Renal cortex interstitium (tissue), 15 donors: ENCODE measurements at places on chromosomes 2 and 18. TPM values are rescaled to one million over a fixed set of nuclear protein-coding genes. Genes with fewer than 3 reads are reported as not detected.

DNA sequence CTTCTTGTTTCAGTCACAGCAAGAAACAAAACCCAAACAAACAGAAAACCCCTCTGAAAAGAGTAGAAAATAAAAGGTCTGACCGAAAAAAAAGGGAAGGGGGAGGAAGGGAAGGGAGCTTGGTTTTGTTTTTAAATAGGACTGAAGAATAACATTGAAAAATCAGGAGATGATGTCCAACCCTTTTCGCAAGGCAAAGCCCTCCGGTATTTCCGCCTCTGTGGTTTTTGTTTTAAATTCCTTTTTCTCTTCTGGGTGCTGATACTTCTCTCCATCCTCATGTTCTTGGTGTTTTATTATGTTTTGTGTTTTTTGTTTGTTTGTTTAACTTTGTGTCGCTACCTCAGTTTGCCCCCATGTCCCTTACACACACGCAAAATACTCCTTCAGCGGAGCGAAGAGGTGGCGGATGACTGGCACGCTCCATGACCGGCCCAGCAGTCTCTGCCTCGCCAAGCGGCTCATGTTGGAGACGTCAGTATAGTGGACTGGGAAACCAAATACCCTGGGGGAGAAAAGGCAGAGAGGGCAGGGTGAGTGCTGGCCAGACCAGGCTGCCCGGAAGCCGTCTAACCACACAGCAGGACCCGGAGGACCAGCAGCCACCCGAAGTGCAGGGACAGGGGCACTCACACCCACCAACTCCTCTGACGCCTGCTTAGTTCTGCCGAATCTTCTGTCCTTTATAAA, 65.7 kb upstream of the POMC start:
- DNase-seq, result no peak

DNA sequence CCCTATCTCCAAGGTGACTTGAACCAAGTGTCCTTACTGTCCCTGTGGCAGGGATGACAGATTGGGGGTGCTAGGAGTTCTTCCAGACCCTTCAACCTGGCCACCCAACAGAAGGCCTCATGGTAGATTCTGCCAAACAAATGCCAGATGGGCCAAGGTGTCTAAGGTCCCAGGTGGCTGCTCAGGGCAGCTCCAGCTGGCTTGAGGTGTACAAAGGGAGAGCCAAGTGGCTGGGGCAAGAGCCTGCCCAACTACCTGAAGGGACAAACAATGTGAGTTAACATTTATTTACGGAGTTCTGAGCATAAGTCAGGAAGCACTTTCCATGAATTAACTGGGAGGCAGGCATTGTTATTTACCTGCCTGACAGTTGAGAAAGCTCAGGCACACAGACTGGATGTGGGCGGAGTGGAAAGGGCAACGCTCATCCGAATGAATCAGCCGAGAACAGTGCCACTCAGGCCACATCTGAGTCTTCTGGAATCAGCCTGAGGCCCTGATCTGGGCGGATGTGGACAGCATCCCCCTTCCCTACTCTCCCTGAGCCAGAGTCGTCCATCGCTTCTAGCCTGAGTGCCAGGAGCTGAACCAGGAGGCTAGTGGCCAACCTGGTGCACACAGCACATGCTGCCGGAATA, 4.4 kb upstream of the KCNIP3 start:
- DNase-seq, result no peak

DNA sequence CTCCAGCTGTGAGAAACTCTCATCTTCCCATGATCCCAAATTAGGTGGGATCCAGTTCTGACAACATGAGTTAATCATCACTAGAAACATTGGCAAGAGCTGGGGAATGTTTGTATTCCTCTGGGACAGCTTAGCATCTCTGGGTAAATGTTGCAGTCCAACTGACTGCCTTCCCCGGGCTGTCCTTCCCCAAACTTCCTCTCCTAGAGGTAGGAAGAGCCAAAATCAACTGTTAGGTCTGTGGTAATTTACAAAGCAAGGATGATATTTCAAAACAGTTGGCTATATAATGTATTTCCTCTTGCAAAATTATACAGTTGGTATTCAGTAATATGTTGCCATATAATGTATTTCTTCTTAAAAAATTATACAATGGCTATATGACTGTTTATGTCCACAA, 148.5 kb downstream of the MGAT5 start:
- DNase-seq, result no peak

- no peak for DNase-seq
These were observed 71.1 kb upstream of the HK2 start for GRCh38 chr2:74762789-74763188.

DNA sequence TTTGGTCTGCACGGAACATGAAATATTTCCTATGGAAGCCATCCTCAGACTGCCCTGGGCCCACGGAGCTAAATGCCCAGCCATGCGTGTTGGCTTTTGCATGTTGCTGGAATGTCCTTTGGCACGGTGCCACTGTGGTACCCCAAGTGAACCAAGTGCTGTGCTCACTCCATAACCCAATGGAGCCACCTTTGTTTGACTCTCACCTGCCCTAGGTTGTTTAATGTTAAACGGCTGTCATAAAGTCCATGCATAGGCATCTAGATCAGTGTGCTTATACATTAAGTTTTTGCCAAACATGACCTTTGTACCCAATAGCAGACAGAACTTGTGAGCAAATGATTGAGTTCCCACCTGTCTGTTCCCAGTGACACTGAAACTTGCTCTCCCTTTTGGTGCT, 59.9 kb upstream of the TMEM87B start:
- DNase-seq, result no peak

DNA sequence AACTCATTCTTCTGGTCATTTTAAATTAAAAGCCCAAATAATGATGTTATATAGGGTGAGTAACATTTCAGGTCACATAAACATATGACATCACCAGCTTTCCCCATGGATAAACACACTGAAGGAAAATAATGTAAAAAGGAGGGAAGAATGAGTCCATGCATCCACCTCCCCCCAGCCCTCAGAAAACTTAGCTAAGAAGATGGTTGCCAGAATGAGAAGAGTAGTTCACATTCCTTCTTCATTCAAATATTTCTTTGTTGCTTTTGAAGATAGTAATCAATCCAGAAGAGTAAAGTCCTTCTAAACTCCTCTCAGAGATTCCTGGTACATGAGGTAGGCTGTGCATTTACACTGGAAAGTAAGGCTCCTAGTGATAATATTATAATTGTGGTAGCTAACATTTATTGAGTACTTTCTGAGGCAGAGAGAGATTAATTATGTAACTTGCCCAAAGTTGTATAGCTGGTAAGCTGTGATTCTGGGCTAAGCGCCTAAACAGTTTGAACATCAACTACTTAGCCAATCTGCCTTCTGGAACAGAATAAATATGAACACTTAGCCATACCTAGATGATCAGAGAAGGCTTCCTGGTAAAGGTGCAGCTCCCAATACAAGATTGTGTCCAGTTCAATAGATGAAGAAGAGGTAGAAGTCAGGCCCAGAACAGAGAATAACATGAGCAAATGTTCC, 256.7 kb upstream of the FN1 start:
- DNase-seq, result no peak

DNA sequence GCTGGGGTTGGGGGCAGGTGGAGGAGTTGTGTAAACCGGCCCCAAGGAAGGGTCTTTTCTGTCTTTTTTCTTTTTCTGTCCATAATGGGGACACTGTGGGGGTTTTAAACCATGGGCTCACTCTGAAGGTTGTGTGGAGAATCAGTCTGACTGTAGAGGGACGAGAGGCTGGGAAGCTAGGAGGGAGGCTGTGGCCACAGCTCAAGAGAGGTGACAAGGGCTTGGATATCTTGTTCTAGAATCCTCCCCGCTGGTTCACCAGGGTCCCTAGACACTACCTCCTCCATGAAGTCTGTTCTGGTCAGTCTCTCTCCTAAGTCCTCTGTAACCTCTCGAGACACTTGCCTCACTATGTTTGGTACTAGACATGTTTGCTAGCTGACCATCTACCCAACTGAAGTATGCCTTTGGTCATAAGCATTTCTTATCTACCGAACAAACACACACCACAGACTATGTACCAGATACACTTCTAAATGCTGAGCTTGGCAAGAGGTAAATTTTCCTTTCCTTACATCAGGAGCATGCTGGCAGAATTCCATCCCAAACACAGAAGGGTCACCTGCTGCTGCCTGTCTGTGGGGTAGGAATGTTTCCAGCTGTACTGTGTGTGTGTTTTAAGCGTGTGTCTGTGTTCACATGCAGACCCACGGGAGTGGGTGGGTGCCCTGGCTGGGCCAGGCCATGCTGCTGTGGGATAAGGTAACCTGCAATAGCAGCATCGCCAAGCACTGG, 69.6 kb upstream of the MGAT4A start:
- DNase-seq, result no peak

GRCh38 chr2:142984657-142985056, 107.2 kb downstream of the KYNU start:
- no peak for DNase-seq

GRCh38 chr18:56238576-56238975, 399.8 kb downstream of the TXNL1 start:
- no peak for DNase-seq

Gene TUBA4B
- polyA plus RNA-seq, result 0.93 TPM

Gene CIB4
- 0.89 TPM for polyA plus RNA-seq

Gene PSMA8
- polyA plus RNA-seq, result not detected
